ENCODE measurements at places on chromosomes 4 and X.

GRCh38 chr4:76449362-76449767 is 14.3 kb downstream of the SHROOM3 start:
- no peaks in the 10 kb centered on the region for H3K27me3 ChIP-seq
- DNase-seq: no peak
- H3K4me1 ChIP-seq: no peaks in the 10 kb centered on the region
- H3K27ac ChIP-seq: no peak overlapping the region

GRCh38 chr4:1404573-1405253 is 1.5 kb downstream of the NKX1-1 start:
- no peak for DNase-seq
- no peak overlapping the region for H3K4me3 ChIP-seq

- no peaks in the 10 kb centered on the region for H3K36me3 ChIP-seq
- no peaks in the 10 kb centered on the region for H3K4me1 ChIP-seq
- DNase-seq: no peak
- no peaks in the 10 kb centered on the region for H3K27me3 ChIP-seq
Measured at GRCh38 chr4:55560096-55560495, 13.4 kb upstream of the CLOCK start.

GRCh38 chr4:173572493-173573129 is 42.6 kb upstream of the HAND2 start:
- no peaks in the 10 kb centered on the region for H3K4me1 ChIP-seq
- DNase-seq: no peak
- H3K36me3 ChIP-seq: no peaks in the 10 kb centered on the region
- no peak overlapping the region for H3K27ac ChIP-seq
- no peak overlapping the region for H3K4me3 ChIP-seq

All from CD4-positive, alpha-beta memory T cell (primary cell).